CD8-positive, alpha-beta T cell (primary cell): ENCODE measurements at places on chromosomes 5 and 9.

DNA sequence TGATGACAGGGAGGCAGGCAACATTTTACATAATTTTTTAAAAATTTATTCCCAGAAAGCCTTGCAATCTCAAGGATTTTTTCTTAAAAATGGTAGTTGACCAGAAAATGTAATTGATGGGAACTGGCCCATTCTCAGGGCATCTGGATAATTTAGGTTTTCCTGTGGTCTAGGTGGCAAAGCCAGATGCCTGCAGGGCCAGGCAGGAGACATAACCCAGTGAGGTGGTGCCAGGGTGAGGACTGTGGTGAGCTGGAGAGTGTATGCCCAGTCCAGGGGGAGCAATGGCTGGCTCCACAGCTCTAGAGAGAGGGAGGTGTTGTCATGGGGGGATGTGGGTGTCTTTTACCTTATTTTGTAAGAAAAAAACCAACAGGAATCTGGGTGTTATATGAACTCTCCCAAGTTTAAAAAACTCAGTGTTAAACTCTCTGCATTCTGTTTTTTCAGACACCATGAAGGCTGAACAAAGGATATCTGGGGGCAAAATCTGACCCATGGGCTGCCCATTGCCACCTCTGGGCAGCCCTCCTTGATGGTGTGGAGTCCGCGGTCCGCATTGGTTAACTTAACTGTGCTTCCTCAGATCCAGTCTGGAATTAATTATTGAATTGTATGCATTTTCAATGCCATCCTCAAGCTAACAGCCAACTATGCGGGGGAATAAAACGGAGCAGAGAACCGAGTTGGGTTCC, 43.9 kb downstream of the BOD1 start:
- DNase-seq = no peak

DNA sequence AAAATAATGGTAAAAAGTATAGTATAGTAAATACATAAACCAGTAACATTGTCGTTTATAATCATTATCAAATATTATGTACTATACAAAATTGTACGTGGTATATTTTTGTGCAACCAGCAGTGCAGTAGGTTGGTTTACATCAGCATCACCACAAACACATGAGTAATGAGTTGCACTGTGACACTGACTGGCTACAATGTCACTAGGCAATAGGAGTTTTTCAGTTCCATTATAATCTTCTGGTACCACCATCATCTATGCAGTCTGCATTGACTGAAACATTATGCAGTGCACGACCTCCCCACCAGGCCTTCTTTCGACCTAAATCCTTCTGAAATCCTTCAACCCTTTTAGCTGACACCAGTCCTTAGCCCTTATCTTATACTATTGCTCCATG, 105.8 kb downstream of the SREK1 start:
- no peak for DNase-seq

GRCh38 chr5:83096660-83097339, 19.5 kb downstream of the XRCC4 start:
- DNase-seq = no peak

DNA sequence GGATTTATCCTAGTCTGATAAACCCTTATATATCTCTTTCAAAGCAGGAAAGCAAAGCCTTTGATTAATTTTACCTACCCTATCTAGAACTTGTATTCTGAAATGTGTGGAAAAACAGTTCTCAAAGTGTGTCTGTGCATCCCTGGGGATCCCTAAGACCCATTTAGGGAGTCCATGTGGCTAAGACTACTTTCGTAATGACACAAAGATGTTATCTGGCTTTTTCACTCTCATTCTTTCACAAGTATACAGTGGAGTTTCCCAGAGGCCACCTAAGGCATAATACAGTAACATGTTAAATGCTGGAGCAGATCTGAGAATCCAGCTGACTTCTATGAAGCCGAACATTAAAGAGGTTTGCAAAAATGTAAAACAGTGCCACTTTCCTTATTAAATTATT, 54.3 kb upstream of the TNFSF15 start:
- no peak for DNase-seq

DNA sequence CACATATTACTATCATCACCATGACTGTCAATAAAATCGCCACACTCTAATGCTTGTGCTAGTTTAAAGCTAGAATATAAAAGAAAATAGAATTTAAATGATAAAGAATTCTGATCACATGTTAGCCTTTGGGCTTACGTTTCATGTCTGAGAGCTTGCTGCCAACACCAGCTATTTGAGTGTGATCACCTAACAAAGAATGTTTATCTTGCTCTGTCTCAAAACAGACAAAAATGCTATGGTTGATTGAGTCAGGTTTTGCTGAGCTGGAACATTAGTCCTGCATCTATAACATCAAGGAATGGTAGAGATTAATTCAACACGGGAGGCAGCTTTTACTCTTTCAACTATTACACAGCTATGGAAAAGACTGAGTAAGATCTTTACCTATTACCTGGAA, 50.7 kb downstream of the MSX2 start:
- DNase-seq = no peak
